ENCODE measurements at places on chromosomes 2 and 18.
A peak's percentile ranks its signal among the peaks of the same experiment; 100 is the strongest.

- no peak for DNase-seq
Observed at GRCh38 chr2:207764096-207764630, 5.5 kb downstream of the FZD5 start.

- no peak for DNase-seq
Observed at GRCh38 chr2:8253781-8254180, 428.1 kb upstream of the ID2 start.

DNA sequence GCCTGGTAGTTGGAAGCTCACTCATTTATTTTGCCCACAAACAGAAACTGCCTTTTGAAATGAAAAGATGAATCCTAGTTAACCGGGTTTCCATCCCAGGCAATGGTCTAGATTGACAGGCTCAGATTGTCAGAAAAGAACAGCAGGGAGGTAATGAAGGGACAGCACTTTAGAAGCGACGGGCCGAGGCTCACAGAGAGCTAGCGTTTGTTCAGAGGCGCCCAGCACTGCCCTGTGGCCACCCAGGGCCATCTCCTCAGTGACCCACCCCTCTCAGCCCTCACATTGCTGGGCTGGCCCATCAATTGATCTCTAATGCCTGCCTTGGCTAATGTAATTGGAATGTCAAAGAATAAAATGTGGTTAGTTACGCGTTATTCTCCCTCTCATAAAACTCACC lies 304.8 kb downstream of the CDCA7 start:
- DNase-seq, result no peak

DNA sequence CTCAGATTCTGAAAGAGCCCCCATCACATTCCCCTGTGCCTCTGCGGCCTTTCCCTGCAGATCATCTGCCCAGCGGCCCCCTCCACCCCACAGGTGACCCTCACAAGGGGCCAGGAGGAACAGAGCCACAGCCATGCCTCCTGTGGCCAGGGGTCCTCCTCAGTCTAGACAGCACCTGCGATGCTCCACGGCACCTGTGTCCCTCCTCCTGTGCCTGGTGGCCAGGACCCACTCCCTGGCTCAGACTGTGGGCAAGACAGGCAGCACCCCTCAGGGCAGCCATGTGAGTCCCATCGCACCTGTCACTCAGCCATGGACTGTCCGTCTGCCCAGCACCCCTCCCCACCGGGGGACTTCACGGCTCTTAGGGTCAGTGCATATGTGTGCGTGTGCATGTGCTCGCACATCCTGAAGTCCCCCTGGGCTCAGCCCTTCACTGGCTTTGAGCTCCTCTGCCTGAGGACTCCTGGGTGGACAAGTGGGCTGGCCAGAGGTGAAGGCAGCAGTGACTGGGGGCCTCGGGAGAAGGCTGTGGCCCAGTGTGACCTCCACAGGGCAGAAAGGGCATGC lies 237.7 kb downstream of the ATAD2B start:
- DNase-seq, result no peak

GRCh38 chr2:30747206-30747605 lies 60.0 kb downstream of the CAPN13 start:
- no peak for DNase-seq

GRCh38 chr2:180657054-180657453 lies 323.4 kb upstream of the UBE2E3 start:
- DNase-seq, result no peak

DNA sequence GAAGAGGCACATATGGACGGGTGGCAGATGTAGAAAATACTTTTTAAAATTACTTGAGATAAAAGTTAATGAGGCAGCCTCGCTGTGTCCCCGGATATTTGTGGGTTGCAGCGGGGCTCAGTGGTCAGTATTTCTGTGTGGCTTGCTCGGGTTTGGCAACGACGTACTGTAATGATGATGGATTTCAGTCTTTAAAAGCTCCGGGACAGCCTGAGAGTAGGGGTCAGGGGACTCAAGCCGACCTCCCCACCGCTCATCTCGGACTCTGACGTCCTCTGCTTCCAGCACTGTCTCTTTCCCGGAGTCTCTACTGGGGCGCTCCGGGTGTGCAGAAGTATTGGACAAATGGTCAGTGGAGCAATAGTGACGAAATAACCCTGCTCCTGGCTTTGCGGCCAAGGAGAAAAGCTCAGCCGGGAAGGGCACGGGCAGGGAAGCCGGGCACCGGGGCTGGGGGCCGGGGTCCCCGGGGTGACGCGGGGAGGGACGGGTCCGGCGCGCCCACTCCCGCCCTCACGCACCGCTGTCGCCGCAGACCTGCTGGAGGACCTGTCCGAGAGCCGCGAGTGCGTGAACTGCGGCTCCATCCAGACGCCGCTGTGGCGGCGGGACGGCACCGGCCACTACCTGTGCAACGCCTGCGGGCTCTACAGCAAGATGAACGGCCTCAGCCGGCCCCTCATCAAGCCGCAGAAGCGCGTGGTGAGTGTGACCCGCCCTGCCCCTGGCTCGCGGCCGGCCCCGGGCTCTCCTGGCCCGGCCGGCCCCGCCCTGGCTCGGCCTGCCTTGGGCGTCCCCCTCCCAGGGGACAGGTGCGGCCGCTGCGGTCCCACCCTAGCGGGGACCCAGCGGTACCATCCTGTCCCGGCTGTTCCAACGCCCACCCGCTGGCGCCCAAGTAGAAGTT lies 7.3 kb downstream of the GATA6 start:
- DNase-seq, result no peak

- DNase-seq, result no peak
Observed at GRCh38 chr2:202165945-202166344, 72.5 kb downstream of the SUMO1 start.

GRCh38 chr2:178452334-178452733 lies 1.2 kb downstream of the PJVK start:
- DNase-seq, result no peak

- DNase-seq, result no peak
Observed at GRCh38 chr2:216030216-216030615, 16.9 kb upstream of the MREG start.

GRCh38 chr2:227615906-227616305 lies 1.3 kb upstream of the SCYGR3 start:
- no peak for DNase-seq

GRCh38 chr2:156704132-156704531 lies 268.0 kb downstream of the GPD2 start:
- no peak for DNase-seq

GRCh38 chr18:53991805-53992204 lies 232.7 kb downstream of the MBD2 start:
- peak; percentile 19 for DNase-seq

- no peak for DNase-seq
Observed at GRCh38 chr2:113167115-113167932, 6.4 kb upstream of the PSD4 start.

DNA sequence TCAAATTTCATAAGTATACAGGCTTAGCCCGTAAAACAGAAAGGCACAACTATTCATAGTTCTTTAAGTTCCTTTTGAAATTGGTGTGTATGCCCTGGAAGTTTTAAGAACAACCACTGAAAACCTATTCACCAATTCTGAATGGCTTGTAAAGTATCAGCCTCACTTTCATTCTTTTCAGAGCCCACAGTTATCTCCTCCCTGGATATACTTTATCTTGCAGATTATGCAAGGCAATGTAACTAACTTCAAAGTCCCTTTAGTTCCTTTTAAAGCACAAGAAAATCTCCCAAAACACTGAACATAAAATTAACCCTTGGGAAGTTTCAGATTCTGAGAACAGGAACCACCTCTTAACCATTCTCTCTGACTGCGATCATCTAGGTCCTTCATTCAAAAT lies 1.1 kb downstream of the STRN start:
- DNase-seq, result no peak

DNA sequence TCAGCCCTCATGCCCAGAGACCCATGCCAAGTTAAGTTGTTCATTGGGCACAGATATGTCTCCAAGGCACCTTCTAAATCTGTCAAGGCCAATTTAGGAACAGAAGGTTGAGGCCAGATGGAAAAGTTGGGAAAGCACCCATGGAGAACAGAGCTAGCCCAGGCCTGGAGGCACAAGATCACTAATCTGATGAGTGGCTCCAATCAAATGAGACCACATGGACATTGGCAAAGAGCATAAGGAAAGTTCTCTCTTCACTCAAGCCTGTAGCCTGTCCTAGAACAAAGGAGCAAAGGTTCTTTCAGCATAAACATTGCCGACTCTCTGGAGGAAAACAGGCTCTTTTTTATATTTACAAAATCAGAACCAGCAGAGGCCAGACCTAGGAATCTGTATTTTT lies 154.8 kb downstream of the RNF152 start:
- DNase-seq, result no peak

GRCh38 chr18:57122936-57123510 lies 23.9 kb upstream of the BOD1L2 start:
- no peak for DNase-seq

DNA sequence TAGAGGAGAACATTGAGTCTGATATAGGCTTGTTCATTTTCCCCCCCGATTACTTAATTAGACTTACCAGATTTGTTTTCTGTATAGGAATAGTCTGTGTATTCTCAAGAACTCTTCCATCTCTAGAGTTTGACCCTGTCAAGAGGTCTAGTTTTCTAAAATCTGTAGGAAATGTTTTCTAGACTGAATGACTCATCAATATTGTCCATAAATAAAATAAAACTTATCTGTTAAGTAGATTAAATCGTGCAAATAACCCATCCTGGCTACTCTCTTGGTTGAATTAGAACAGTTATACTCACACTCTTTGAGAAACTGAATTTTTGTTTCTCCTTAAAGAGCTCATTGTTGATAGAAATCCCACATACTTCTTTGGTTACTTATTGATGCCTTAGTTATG lies 299.2 kb upstream of the CWC22 start:
- DNase-seq, result no peak

GRCh38 chr2:88161446-88162244 lies 8.5 kb upstream of the THNSL2 start:
- no peak for DNase-seq

DNA sequence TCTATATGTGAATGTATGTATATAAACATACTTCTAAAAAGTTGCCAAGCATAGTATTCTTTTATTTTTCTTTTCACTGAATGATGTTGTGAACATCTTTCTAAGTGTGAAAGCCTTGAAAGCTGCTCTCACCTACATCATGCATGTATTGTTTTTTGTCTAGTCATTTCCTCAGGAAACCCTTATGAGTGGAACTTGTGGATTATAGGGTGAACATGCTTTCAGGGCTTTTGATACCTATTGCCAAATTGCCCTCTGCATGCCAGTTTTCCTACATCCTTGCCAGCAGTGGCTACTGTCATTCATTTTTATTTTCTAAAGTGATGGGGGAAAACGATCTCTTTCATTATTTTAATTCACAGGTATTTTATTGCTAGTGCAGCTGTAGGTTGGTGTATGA lies 78.3 kb downstream of the ADAM23 start:
- DNase-seq, result no peak

DNA sequence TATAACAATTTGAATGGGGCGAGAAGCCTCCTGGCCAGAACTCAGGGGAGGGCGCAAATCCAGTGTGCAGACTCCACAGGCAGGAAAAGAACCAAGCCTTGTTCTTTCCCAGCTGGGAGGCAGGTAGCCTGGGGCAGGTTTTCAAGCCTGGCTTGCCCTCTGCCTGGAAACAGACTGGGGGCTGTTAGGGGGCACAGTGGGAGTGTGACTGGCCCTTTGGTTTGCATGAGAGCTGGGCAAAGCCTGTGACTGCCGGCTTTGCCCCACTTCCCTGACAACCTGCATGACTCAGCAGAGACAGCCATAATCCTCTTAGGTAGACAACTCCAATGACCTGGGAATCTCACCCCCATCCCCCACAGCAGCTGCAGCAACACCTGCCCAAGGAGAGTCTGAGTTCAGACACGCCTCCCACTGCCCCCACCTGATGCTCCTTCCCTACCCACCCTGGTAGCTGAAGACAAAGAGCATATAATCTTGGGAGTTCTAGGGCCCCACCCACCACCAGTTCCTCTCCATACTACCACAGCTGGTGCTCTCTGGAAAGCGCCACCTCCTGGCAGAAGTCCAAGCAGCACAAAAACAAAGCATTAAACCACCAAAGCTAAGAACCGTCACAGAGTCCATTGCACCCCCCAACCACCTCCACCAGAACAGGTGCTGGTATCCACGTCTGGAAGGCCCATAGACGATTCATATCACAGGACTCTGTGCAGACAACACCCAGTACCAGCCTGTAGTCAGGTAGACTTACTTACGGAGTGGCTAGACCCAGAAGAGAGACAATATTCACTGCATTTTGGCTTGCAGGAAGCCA lies 402.5 kb downstream of the STK39 start:
- no peak for DNase-seq

GRCh38 chr2:204628926-204629712 lies 83.8 kb downstream of the PARD3B start:
- peak; percentile 36 for DNase-seq

GRCh38 chr2:10659898-10660568 lies 29.7 kb downstream of the NOL10 start:
- peak; percentile 62 for DNase-seq

DNA sequence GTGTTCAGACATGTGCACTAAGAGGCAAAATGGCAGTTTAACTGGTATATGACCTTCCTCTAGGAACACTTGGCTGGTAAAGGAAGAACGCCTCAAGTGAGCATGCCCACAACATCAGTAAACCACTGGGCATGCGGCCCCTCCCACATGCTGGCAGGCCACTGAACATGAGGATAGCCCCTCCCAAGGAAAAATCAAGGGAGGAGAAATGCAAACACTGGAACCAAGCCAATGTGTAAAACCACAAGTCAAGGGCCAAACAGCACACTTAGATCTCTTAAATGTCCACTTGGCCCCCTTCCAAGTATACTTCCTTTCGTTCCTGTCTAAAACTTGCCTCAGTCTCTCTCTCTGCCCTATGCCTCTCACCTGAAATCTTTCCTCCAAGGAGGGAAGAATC lies 980.8 kb downstream of the TSN start:
- DNase-seq, result no peak

GRCh38 chr2:134290358-134290757 lies 36.5 kb downstream of the MGAT5 start:
- DNase-seq, result no peak

- no peak for DNase-seq
Observed at GRCh38 chr2:3320910-3321605, 56.6 kb downstream of the EIPR1 start.

GRCh38 chr2:119723784-119724467 lies 35.8 kb upstream of the PTPN4 start:
- DNase-seq, result peak; percentile 20

DNA sequence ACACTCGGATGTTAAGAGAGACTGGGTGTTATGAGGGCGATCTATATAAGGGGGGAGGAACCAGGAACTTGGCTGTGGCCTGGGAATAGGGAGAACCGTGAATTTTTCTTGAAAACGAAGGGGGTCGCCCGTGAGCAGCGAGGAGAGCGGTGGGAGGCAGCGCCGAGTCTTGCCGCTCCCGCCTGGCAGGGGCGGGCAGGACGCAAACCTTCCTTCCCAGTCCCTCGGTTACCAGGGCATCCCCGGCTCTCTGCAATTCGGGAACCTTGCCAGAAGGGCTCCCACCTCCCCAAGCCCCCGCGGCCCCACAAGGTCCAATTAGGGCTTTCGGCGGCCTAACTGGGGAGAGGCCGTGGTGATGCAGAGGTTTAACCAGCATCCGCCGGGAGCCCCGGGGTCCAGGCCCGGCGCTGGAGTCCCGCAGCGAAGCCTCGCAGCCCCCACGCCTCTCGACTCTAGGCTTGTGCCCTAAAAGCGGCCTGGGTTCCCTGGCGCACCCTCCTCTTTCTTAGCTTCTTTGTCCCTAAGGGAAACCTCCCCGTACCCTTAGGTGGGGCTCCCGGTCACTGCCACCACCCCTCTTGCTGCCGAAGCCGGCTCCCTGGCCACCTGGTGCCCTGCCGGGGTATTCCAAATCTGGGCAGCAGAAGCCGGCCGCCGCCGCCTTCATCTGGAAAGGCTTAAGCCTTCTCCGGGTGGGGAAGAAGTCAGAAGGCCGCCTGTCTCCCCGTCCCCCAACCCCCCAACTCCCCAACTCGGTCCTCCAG lies 680 bp upstream of the FHOD3 start:
- peak; percentile 60 for DNase-seq

- no peak for DNase-seq
Observed at GRCh38 chr18:38115201-38115600, 549.6 kb upstream of the CELF4 start.

All from astrocyte of the cerebellum (primary cell).